ENCODE measurements at places on chromosomes 2 and 18. TPM values are rescaled to one million over a fixed set of nuclear protein-coding genes. Genes with fewer than 3 reads are reported as not detected.
A peak's percentile ranks its signal among the peaks of the same experiment; 100 is the strongest.

The KCTD1 gene
- total RNA-seq: 9.9 TPM

The DUSP2 gene
- 4.0 TPM for total RNA-seq

The MYO5B gene
- total RNA-seq: 224 TPM

The ASPRV1 gene
- 2.0 TPM for total RNA-seq

The CRYBA2 gene
- total RNA-seq: not detected

The PARD6G gene
- total RNA-seq: 15.9 TPM

The DNAJC5G gene
- total RNA-seq: not detected

The SERPINB10 gene
- not detected for total RNA-seq

The OTOS gene
- not detected for total RNA-seq

DNA sequence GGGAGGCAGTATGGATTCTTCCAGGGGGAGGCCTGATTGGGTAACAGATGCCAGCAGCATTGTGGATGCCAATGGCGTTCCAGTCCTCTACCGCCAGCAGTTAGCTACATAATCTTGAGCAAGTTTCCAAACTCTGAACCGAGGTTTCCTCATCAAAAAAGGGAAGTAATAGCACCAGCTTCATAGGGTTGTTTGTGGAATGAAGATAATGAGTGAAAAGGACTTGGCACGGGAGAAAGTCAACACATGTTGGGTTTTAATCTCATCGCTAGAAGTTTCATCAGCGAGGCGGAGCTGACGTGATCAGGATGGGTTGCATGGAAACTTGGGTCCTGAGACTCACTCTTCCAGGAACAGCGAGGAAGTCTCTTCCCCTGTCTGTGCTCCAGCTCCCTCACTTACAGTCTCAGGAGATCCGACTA is 266.7 kb downstream of the SH3BP4 start:
- H3K36me3 ChIP-seq: no peaks in the 10 kb centered on the region
- no peak overlapping the region for H3K27ac ChIP-seq
- no peaks in the 10 kb centered on the region for H3K27me3 ChIP-seq

DNA sequence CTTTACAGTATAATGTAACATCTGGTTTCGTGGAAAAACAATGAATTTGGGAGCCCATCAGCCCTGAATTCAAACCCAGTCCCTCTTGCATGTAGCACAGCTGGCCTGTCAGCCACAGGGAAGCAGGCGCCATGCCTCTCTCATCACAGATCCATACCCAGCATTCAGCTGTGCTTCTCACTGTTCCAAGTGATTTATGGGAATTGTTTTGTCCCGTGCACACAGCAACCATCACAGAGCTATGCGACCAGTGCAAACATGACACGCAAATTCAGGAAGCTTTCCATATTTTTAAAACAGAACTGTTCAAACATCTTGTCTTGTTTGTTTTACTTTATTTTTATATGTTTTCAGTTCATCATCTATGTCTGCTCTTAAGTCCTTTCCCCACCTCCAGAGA is 496.1 kb downstream of the EIPR1 start:
- no peak overlapping the region for H3K27ac ChIP-seq
- no peak overlapping the region for H3K4me3 ChIP-seq
- H3K4me1 ChIP-seq: no peaks in the 10 kb centered on the region
- no peaks in the 10 kb centered on the region for H3K36me3 ChIP-seq
- no peak for DNase-seq

DNA sequence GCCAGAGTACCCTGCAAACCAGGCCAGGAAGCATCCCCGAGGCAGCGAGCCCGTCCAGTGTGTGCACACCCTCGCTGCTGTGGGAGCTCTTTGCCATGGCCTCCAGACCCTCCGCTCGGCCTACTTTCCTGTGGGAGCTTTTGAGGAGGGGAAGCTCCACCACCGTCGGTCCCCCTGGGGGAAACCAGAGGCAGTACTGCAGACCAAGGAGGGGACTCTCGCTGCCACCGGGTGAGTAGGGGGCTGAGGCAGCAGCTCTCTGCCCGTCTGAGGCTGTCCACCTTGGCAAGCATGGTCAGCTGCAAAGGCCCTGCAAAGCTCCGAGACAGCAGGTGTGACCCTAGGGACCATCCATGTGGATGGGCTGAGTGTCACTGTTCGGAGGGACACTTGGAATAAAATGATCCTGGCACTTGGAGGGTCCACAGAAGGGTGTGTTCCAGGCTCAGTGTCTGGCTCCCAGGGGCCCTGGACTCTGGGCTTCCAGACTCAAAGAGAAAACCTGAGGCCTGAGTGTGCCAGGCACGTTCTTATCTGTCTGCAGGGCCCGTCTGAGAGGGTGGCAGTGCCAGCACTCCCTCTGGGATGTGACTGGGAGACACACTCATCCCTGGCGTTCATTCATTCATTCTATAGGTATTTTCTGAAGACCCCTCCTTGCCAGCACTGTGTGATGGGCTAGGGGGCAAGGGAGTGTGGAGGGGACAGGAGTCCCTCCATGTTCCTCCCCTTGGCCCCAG is 282.8 kb upstream of the HS6ST1 start:
- no peaks in the 10 kb centered on the region for H3K27me3 ChIP-seq
- no peak overlapping the region for H3K4me3 ChIP-seq
- no peaks in the 10 kb centered on the region for H3K4me1 ChIP-seq
- DNase-seq: no peak

- no peaks in the 10 kb centered on the region for H3K27me3 ChIP-seq
- H3K36me3 ChIP-seq: no peaks in the 10 kb centered on the region
- no peaks in the 10 kb centered on the region for H3K4me1 ChIP-seq
- H3K27ac ChIP-seq: no peak overlapping the region
- no peak overlapping the region for H3K4me3 ChIP-seq
Observed at GRCh38 chr2:126858436-126858835, 40.3 kb upstream of the TEX51 start.

GRCh38 chr2:29014331-29014730 is 33.2 kb downstream of the TOGARAM2 start:
- H3K36me3 ChIP-seq: no peaks in the 10 kb centered on the region
- H3K27me3 ChIP-seq: no peaks in the 10 kb centered on the region
- H3K27ac ChIP-seq: peak overlapping the region; percentile 67

DNA sequence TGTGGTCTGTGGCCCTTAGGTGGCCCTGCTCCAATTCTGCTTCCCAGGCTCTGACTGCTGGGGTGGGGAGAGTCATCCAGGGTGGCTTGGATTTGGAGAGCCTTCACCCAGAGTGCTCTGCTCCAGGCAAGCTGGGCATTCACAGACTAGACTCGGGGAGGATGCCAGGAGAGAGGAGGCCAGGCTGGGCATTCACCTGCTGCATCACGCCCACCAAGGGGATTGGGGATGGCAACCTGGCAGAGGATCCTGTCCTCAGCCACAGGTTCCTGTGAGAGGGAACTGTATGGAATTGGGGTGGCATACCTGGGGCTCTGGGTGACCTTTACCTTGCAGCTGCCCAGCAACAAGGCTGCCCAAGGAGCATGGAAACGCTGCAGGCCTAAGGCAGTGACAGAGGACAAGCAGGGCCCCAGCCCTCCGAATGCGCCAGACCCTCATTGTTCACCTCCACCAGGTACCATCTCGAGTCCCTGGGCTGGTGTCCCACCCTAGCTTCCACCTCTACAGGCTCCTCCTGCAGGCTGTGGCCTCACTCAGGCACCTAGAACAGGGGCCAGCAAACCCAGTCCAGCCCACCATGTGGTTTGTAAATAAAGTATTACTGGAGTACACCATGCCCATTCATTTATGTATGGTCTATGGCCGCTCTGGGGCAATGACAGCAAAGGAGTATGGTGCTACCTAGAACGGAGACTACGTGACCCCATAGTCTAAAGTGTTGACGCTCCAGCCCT is 255.3 kb upstream of the RAB6C start:
- no peak overlapping the region for H3K27ac ChIP-seq
- H3K4me3 ChIP-seq: no peak overlapping the region
- H3K27me3 ChIP-seq: no peaks in the 10 kb centered on the region
- no peak for DNase-seq

DNA sequence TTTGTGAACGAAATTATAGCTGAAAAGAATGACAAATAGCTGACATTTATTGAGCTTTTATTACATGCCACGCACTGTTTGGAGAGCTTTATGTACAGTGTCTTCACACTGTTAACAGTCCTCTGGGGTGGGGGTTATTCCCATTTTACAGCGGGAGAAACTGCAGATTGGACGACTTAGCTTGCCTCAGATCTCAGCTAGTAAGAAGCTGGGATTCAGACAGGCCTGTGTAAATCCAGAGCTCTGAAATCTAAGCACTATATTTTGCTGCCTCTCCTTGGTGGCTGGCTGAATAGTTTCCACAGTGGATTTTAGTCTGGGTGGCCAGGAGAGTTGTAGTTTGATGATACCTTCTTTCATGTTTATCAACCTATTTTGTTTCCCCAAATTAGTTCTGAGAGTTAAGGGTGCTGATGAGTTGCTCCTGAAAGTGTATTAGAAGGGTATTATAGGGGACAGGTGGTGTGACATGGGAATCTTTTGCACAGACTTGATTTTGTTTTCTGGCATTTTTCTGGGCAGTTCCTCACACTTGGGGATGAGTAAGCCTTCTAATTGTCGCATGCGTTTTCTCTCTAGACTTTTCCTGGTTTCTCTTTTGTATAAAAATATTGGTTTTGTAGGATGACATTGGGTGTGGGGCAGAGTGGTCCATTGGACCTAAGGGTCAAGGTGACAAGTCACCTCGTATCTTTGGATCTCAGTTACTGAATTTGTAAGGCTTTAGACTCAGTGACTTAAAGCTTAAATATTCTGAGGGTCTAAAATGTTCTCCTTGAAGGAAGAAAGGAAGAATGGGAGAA is 1.5 kb downstream of the ACSL3 start:
- DNase-seq: no peak
- peaks cover 63% of the 10 kb centered on the region for H3K4me1 ChIP-seq
- H3K27ac ChIP-seq: peak overlapping the region; percentile 99
- H3K36me3 ChIP-seq: no peaks in the 10 kb centered on the region
- no peaks in the 10 kb centered on the region for H3K27me3 ChIP-seq

DNA sequence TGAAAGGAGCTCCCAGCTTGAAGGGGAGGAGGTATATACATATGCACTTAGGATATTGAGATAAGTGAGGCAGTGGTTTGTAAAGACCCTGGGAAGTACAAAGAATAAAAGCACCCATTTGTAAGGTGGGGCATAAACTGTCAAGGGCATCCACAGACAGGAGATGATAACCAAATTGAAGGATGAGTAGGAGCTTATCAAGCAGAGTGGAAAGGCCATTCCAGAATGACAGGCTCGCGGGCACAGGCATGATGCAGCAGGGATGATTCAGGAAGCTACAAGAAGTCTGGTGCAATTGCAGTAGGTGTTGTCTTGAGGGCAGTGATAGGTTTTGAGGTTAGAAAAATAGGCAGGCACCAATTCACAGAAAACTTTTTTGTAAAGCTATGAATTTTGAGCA is 504.8 kb downstream of the PIK3C3 start:
- DNase-seq: no peak
- no peaks in the 10 kb centered on the region for H3K36me3 ChIP-seq
- H3K4me1 ChIP-seq: no peaks in the 10 kb centered on the region
- no peaks in the 10 kb centered on the region for H3K27me3 ChIP-seq

- no peaks in the 10 kb centered on the region for H3K4me1 ChIP-seq
- peak; percentile 66 for DNase-seq
- H3K27ac ChIP-seq: no peak overlapping the region
Observed at GRCh38 chr2:173708806-173709205, 256.4 kb downstream of the SP3 start.

Data from stomach (tissue), 19 donors.